Heart left ventricle (tissue), 16 donors: ENCODE measurements at places on chromosomes 1 and 21. TPM values are rescaled to one million over a fixed set of nuclear protein-coding genes. Genes with fewer than 3 reads are reported as not detected.

Gene KCNJ15
- 1.8 TPM for total RNA-seq

Gene F3
- total RNA-seq, result 49.7 TPM

DNA sequence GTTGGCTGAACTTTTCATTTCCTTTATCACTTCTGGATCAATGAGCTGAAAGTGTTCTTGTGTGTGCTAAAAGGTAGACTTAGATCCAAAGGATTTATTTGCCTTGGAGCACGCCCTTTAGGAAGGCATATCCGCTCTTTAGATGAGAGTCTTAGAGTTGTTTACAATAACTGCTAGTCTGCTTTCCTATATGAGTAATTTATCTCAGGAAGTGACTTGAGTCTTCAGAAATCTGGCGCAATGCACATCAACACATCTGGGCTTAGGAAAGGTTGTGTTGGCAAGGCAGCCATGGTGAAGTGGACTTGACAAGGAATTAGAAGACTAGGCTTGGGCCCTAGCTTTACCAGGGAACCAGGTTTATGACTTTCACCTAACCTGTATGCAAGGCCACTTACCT is 204.1 kb upstream of the PTGFR start:
- no peak overlapping the region for H3K27ac ChIP-seq
- no peaks in the 10 kb centered on the region for H3K4me1 ChIP-seq
- H3K4me3 ChIP-seq, result no peak overlapping the region
- no peaks in the 10 kb centered on the region for H3K27me3 ChIP-seq

Gene OR14K1
- total RNA-seq, result not detected

DNA sequence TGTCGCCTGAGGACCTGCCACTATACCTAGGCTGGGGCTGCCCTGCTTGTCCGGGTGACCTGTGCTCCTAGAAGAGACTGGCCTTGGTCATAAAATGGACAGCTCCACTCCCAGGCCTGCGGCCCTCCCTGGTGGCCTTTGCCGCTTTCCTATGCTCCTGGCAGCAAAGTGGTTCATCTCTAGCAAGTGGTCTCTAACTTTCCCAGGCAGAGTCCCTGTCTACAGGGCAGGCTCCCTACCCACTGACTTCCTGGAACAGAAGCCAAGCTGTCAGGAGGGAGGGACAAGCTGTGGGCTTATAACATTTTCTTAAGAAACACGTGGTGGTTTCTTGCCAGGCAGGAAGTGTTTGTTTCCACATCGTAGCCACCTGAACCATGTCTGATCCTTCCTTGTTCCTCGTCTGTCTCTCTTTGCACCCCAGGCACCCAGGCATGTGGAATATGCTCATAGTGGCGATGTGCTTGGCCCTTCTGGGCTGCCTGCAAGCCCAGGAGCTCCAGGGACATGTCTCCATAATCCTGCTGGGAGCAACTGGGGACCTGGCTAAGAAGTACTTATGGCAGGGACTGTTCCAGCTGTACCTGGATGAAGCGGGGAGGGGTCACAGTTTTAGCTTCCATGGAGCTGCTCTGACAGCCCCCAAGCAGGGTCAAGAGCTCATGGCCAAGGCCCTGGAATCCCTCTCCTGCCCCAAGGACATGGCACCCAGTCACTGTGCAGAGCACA is 10.1 kb downstream of the H6PD start:
- no peaks in the 10 kb centered on the region for H3K36me3 ChIP-seq
- H3K4me1 ChIP-seq, result peaks cover 18% of the 10 kb centered on the region
- DNase-seq, result no peak
- H3K27me3 ChIP-seq, result no peaks in the 10 kb centered on the region
- H3K27ac ChIP-seq, result peak overlapping the region; percentile 43

Gene NFASC
- total RNA-seq, result 10.3 TPM

DNA sequence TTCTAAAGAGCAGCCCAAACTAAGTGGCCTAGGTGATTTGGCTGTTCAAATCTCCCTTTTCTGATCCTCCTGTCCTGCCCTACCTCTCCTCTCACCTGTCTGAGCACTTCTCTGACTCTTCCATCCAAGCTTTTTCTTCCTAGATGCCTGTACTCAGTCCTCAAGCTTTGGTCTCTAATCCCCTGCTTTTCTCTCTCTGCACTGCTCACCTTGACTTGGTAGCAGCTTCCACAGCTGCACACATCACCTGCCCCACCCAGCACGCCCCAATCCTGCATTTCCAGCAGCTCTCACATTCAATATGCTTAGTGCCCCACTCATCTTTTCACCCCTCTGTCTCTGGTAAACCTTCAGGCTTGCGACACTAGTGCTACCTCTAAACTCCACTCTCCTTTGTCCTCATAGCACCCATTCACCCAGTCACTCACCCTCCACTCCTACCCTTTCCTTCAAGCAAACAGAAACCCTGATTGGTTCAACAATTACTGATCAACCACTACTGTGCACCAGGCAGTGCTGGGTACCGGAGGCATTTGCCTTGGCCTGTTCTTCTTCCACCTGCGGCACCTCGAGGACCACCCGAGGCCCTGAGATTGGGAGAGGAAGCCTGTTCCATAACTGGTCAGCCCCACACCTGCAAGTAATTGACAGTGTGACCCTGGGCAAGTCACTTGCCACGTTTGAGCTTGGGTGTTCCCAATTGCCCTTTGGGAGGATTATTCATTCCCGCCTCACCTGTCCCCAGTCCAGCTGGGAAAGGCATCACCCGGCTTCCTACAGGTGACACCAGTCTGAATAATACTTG is 136.1 kb upstream of the EDN2 start:
- H3K36me3 ChIP-seq, result no peaks in the 10 kb centered on the region
- H3K4me1 ChIP-seq, result peaks cover 24% of the 10 kb centered on the region
- no peak overlapping the region for H3K27ac ChIP-seq
- no peak for DNase-seq

DNA sequence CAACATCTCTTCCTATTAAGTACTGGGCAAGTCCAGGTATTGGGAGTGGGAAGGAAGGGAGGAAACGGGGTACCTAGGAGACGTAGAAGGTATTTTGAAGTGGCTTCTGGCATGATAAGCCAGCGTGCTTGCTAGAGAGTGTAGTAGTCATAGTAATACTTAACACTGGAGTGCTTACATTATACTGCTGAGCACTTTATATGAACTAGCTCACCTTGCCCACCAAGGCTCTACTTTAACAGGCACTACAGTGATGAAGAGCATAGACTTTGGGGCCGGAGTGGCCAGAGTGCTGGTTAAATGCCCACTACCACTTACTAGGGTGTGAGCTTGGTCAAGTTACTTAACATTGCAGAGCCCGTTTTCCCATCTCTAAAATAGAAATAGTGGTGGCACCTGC is 61.7 kb downstream of the ACP6 start:
- no peak for DNase-seq
- H3K27me3 ChIP-seq, result no peaks in the 10 kb centered on the region
- no peak overlapping the region for H3K4me3 ChIP-seq
- no peak overlapping the region for H3K27ac ChIP-seq

- H3K4me3 ChIP-seq, result no peak overlapping the region
- H3K4me1 ChIP-seq, result peaks cover 35% of the 10 kb centered on the region
- peaks cover 6% of the 10 kb centered on the region for H3K36me3 ChIP-seq
- H3K27me3 ChIP-seq, result no peaks in the 10 kb centered on the region
- no peak for DNase-seq
Measured at GRCh38 chr1:210239349-210240111, 6.9 kb downstream of the SERTAD4 start.

GRCh38 chr1:92219028-92219427 is 1.3 kb downstream of the C1orf146 start:
- no peak overlapping the region for H3K27ac ChIP-seq
- H3K36me3 ChIP-seq, result no peaks in the 10 kb centered on the region
- DNase-seq, result no peak
- no peak overlapping the region for H3K4me3 ChIP-seq
- no peaks in the 10 kb centered on the region for H3K4me1 ChIP-seq

DNA sequence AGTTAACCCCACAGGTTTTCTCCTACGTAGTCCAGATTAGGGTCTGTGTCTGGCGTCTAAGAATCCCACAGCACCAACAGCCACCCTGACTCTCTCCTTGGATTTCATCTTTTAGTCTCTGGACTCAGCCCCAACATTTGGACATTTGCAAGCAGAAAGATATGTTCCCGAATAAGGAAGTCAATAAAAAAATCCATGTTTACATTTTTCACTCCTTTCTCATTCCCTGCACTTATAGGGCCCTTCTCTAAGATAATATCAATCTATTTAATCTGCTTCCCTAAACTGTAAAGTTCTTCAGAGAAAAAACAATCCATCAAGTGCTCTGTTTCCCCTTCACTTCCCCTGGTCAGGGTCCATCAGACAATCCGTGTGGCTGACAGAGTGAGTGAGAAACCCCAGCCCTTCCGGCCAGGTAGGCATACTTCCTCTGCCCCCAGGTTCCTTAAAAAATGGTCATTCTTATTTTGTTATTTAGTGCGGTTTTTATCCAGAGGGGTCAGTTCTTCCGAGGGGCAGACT is 105.9 kb upstream of the CDC42BPA start:
- peaks cover 14% of the 10 kb centered on the region for H3K4me1 ChIP-seq
- no peak overlapping the region for H3K4me3 ChIP-seq
- DNase-seq, result no peak

DNA sequence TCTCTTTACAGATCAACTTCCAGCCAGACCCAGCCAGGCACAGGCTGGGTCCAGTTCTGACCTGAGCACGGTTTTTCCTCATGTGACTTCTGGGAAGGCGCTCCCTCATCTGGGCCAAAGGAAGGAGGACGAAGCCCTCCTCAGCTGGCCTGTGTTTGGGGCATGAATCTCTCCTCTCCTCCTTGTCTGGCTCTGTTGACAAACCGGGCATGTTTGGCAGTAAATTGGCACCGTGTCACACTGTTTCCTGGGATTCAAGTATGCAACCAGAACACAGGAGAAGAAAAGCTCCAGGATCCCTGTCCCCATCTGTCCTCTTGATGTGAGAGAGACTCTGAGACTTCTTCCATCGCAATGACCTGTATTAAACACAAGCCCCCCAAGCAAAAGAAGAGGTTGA is 18.3 kb downstream of the NECAP2 start:
- H3K27me3 ChIP-seq, result no peaks in the 10 kb centered on the region
- peak overlapping the region; percentile 6 for H3K27ac ChIP-seq
- H3K36me3 ChIP-seq, result peaks cover 6% of the 10 kb centered on the region
- no peak for DNase-seq
- H3K4me1 ChIP-seq, result peaks cover 13% of the 10 kb centered on the region

Gene MEX3A
- total RNA-seq, result 0.27 TPM

GRCh38 chr21:45135122-45135521 is 60.7 kb downstream of the ADARB1 start:
- H3K27me3 ChIP-seq, result no peaks in the 10 kb centered on the region
- H3K27ac ChIP-seq, result no peak overlapping the region
- peaks cover 8% of the 10 kb centered on the region for H3K36me3 ChIP-seq
- no peak overlapping the region for H3K4me3 ChIP-seq

- H3K36me3 ChIP-seq, result no peaks in the 10 kb centered on the region
- peak; percentile 69 for DNase-seq
- H3K4me3 ChIP-seq, result no peak overlapping the region
- no peaks in the 10 kb centered on the region for H3K27me3 ChIP-seq
- H3K4me1 ChIP-seq, result peaks cover 31% of the 10 kb centered on the region
Measured at GRCh38 chr1:226814751-226815537, 55.5 kb upstream of the PSEN2 start.

DNA sequence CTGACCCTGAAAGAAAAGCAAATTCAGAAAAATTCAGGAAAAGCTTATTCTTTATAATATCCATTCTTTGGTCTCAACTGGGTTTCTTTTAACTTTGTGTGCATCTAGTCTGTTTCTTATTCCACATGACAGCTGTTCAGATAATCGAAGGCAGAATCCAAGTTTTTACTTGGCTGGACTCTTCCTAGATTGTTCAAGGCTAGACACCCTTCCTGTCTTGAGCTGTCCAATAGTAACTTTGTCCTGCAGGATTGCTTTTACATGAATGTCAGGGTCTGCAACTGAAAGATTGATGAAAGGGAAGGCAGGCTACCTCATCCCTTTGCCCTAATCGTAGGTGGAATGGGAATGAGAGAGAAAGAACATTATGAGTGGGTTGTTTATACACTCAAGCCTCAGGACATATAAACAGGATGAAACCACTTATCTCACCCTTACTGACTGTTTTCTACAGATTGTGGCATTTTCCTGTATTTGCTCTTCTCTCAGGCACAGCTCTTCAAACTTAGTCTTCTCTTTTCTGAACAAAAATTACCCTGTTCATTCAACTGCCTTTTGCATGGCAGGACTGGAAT is 76.9 kb downstream of the LEPR start:
- H3K36me3 ChIP-seq, result no peaks in the 10 kb centered on the region
- H3K27me3 ChIP-seq, result no peaks in the 10 kb centered on the region
- no peak overlapping the region for H3K4me3 ChIP-seq
- no peaks in the 10 kb centered on the region for H3K4me1 ChIP-seq
- no peak for DNase-seq
- H3K27ac ChIP-seq, result no peak overlapping the region

Gene CHAF1B
- total RNA-seq, result 0.40 TPM

Gene CAMSAP2
- total RNA-seq, result 49.6 TPM

Gene OR6K3
- not detected for total RNA-seq

- H3K27me3 ChIP-seq, result no peaks in the 10 kb centered on the region
- H3K4me1 ChIP-seq, result no peaks in the 10 kb centered on the region
- H3K4me3 ChIP-seq, result no peak overlapping the region
- DNase-seq, result no peak
Measured at GRCh38 chr1:99123936-99124335, 119.3 kb upstream of the PLPPR5 start.

GRCh38 chr1:115329965-115330364 is 8.1 kb downstream of the NGF start:
- H3K36me3 ChIP-seq, result no peaks in the 10 kb centered on the region
- no peaks in the 10 kb centered on the region for H3K27me3 ChIP-seq
- peak overlapping the region; percentile 31 for H3K27ac ChIP-seq
- no peak for DNase-seq

- no peak for DNase-seq
- no peaks in the 10 kb centered on the region for H3K36me3 ChIP-seq
- no peak overlapping the region for H3K27ac ChIP-seq
- H3K4me1 ChIP-seq, result peaks cover 21% of the 10 kb centered on the region
- H3K27me3 ChIP-seq, result no peaks in the 10 kb centered on the region
- H3K4me3 ChIP-seq, result no peak overlapping the region
Measured at GRCh38 chr1:64176659-64177058, 26.8 kb upstream of the UBE2U start.

- no peak overlapping the region for H3K4me3 ChIP-seq
- no peak overlapping the region for H3K27ac ChIP-seq
- no peaks in the 10 kb centered on the region for H3K27me3 ChIP-seq
- DNase-seq, result no peak
Measured at GRCh38 chr1:205547936-205548827, 43.7 kb downstream of the CDK18 start.

Gene KIF26B
- total RNA-seq, result 3.3 TPM

- no peak overlapping the region for H3K27ac ChIP-seq
- H3K27me3 ChIP-seq, result no peaks in the 10 kb centered on the region
- no peaks in the 10 kb centered on the region for H3K36me3 ChIP-seq
- H3K4me1 ChIP-seq, result no peaks in the 10 kb centered on the region
Measured at GRCh38 chr1:172883844-172884243, 166.9 kb downstream of the TNFSF18 start.

GRCh38 chr1:15110128-15110866 is 43.2 kb upstream of the TMEM51 start:
- no peak for DNase-seq
- H3K4me3 ChIP-seq, result no peak overlapping the region
- no peak overlapping the region for H3K27ac ChIP-seq

- no peak overlapping the region for H3K4me3 ChIP-seq
- no peak overlapping the region for H3K27ac ChIP-seq
- no peaks in the 10 kb centered on the region for H3K27me3 ChIP-seq
- H3K4me1 ChIP-seq, result no peaks in the 10 kb centered on the region
- no peak for DNase-seq
Measured at GRCh38 chr1:80021891-80022290, 1015.4 kb upstream of the ADGRL4 start.

- no peaks in the 10 kb centered on the region for H3K27me3 ChIP-seq
- H3K4me1 ChIP-seq, result peaks cover 4% of the 10 kb centered on the region
- no peak overlapping the region for H3K27ac ChIP-seq
- DNase-seq, result no peak
- H3K4me3 ChIP-seq, result no peak overlapping the region
- H3K36me3 ChIP-seq, result peaks cover 10% of the 10 kb centered on the region
Measured at GRCh38 chr1:28021064-28021463, 61.3 kb downstream of the XKR8 start.

Gene SMCP
- not detected for total RNA-seq
